Activated naive CD4-positive, alpha-beta T cell treated with anti-CD3 and anti-CD28 coated beads for 36 hours (primary cell): ENCODE measurements at places on chromosomes 5 and 9.
A peak's percentile ranks its signal among the peaks of the same experiment; 100 is the strongest.

DNA sequence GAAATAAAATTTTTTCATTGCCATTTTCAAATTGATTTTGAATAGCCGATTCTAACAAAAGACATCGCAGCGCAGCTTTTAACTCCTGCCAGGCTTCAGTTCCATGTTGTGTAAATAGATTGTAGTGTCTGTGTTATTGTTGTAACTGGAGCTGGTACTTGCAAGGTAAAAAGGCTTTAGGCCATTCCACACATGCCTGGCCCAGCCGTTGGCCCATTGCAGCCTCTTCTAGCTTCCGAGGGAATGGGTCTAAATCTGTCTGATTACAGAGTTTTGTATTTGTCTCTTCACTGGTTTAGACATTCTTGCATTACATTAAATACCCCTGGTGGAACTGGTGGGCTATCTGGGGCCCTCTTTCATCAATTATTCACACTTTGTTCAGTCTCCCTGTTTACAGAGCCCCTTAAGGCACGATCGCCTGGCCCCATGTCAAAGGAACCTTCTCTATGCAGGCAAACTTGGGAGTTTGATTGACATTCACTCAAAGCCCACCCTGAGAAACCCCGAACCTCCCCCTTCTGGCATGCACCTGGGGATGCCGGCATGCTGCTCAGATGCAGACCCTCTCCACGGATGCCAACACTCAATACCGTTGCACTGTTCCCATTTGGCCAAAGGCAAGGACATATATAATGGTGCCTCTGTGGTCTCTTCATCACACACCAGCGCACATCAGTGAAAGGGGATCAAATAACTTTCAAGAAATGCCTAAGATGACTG, 281.7 kb upstream of the IRX2 start:
- H3K27ac ChIP-seq: no peak overlapping the region
- H3K4me1 ChIP-seq: no peaks in the 10 kb centered on the region
- no peak for DNase-seq
- H3K4me3 ChIP-seq: no peak overlapping the region

DNA sequence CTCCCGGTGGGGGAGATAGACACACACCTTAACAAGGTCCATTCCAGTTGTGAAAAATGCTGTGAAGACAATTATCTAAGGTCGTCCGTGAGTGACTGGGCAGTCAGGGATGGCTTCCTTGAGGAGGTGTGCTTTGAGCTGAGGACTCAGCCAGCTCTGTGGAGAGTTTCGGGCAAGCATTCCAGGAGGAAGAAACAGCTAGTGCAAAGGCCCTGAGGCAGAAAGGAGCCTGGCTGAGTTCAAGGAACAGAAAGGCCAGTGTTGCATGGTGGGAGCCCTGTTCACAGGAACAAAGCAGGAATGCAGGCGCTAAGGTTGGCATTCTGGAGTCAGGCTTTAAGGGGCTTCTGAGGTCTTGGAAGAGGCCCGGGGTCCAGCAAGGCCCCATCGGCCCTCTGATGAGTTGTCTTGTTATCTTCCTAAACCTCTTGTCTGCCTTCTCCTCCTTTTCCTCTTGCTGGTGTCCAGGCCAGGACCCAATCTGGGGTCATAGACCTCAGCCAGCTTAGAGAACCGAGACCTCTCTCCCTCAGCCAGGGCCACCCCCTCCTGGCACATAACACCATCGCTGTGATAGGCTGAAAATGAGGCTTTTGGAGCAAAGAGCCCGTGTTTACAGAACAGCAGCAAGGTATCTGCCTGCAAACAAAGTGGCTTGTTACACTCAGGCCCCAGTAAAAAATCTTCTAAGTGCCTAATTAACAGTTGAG, 270.2 kb upstream of the MVB12B start:
- DNase-seq: no peak
- peak overlapping the region; percentile 21 for H3K27ac ChIP-seq
- H3K36me3 ChIP-seq: no peaks in the 10 kb centered on the region
- H3K4me1 ChIP-seq: no peaks in the 10 kb centered on the region
- peaks cover 17% of the 10 kb centered on the region for H3K27me3 ChIP-seq

DNA sequence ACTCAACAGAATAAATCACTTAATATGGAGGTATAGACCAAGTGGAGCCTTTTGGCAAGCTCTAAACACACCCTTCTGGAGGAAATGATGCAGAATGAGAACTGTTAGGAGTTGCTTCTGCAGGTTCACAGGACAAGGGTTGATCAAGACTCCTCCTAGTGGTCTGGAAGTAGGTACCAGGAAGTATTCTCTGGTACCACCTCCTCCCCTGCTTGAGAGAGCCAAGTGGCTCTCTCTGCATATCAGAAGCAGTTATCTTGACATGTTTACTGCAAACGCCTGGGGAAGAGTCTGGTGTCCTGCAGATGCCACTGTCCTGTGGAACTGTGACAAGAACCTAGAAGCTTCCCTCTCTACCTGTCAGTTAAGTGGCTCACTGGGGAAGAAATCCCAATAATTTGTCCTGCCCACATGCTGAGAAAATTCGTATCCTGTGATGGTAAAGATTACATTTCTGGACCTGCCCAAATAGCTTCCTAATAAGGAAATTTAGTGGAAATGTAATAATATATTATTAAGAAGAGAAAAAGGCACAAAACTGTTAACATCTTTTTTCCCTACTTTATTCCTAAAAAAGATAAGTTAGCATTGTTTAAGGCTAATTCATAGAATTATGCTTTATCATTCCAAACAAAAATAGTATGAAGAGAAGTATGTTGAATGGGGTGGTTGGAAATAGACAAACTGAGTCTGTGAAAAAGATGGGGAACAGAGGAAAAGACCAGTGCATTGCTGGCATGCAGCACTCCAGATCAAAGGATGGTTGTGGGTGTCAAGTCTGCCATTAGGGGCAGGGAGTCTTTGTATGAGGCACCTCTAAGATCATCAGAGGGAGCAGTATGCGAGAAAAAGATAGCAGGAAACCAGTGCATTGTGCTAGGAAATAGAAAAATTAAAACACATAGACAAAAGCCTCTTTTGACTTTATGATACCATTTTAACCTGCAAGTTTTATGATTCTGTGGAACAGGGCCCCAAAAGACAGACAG, 118.8 kb downstream of the CDC42SE2 start:
- H3K4me1 ChIP-seq: peaks cover 93% of the 10 kb centered on the region
- H3K27ac ChIP-seq: peak overlapping the region; percentile 96
- no peaks in the 10 kb centered on the region for H3K27me3 ChIP-seq

DNA sequence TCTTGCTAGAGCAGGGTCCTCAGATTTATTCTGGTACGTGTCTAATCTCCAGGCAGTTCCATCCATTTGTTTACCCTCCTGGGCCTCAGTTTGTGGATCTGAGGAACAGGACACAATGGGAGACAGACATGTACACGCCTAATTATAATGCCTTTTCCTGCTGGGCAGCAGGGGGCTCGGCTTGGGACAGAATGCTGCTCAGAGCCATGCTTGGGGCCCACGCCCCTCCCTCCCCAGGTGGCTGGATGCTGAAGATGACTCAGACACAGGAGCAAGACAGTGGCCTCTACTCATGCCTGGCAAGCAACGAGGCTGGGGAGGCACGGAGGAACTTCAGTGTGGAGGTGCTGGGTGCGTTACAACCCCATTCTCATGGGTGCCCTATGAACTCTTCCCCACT, 72.7 kb upstream of the ASS1 start:
- H3K4me1 ChIP-seq: peaks cover 10% of the 10 kb centered on the region
- H3K4me3 ChIP-seq: no peak overlapping the region
- no peak for DNase-seq
- no peak overlapping the region for H3K27ac ChIP-seq
